ENCODE measurements at places on chromosomes 7 and 10.

DNA sequence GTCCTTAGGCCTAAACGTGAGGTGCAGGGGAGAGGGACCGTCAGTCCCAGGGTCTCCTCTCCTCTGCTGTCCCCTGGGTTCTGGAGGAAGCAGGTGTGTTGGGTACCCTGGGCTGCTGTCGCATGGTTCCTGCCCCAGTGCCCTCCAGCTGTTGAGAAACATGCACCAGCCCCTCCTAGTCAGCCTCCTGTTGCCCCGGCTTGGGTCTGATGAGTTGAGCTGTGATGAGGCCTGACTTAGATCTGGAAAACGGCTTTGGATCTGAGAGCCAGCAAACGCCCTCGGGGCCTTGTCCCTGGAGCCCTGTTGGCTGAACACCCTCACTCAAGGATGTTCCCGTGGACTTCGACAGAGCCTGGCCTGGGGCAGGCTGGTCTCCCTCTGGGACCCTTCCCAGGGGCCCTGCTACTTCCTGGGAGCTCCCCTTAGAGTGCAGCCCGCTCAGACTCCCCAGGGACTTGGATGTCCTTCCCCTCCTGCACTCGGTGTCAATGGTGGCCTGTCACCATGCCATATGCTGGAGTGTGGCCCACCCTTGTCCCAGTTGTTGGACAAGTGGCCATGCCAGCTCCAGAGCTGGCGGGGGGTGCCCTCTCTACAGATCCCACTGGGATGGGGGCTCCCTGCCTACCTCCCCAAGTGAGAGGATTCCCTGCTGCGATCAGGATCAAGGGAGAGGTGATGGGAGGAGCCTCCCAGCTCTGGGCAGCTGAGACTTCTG lies 12.3 kb downstream of the ZNF316 start:
- DNase-seq = no peak

- DNase-seq = no peak
Observed at GRCh38 chr10:114761205-114762193, 60.1 kb upstream of the FHIP2A start.

DNA sequence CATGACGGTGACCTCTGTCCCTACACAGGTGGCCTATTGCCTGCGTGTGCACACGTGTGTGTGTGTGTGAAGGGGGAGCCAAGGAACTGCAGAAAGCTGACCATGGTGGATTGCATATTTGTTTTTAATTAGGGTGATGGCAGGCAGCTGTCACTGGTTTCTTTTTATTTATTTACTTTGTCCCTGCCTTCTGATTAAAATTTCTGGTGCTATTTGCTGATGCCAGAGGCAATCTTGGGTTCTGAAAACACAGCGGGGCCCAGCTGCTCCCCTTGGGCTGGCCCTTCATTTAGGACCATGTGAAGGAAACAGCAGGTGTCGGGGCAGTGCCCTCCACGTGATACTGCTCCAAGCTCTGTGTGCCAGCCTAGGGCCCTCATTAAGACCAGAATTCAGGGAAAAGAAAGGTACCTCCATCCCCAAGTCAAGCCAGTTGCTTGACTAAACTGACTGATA lies 71.3 kb upstream of the PODXL start:
- no peak for DNase-seq

GRCh38 chr7:135342887-135343286 lies 109.2 kb downstream of the STRA8 start:
- DNase-seq = peak; percentile 52

Data from NCI-H524 (cell line).